ENCODE measurements at places on chromosomes 16 and 17.

DNA sequence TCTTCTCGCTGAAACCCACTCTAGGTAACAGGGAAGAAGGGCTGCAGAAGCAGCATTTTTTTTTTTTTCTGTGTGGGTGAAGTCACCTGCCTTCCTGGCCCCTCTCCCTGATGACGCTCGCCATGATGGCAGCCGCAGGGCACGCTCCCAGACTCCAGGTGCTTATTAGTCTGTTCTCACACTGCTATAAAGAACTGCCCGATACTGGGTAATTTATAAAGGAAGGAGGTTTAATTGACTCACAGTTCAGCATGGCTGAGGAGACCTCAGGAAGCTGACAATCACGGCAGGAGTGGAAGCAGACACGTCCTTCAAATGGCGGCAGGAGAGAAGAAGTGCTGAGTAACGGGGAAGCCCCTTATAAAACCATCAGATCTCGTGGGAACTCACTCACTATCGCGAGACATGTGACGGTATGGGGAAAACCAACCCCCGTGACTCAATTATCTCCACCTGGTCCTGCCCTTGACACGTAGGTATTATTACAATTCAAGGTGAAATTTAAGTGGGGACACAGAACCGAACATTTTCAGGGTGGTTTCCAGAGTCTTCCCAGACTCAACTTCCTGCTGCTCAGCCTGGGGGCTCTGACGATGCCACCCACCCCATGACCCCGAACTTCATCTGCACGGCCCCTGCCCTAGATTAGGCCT lies 34.9 kb upstream of the NLRP1 start:
- no peak for DNase-seq

DNA sequence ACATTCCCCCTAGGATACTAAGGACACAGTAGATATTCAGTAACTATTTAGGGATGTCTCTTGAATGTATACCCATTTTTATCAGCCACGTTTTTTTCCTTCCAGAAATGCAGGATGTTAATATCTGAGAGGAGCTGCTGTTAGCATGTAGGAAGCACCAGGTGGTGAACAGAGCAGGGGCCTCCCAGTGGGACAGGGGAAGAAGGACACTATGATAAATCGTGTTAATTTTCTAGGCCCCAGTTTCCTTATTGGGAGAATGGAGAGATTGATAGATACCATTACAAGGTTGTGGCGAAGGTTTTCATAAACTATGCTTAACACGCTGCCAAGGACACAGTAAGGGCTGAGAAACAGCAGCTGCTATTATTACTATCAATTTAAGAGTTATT lies 45.4 kb downstream of the PRSS54 start:
- no peak for DNase-seq

DNA sequence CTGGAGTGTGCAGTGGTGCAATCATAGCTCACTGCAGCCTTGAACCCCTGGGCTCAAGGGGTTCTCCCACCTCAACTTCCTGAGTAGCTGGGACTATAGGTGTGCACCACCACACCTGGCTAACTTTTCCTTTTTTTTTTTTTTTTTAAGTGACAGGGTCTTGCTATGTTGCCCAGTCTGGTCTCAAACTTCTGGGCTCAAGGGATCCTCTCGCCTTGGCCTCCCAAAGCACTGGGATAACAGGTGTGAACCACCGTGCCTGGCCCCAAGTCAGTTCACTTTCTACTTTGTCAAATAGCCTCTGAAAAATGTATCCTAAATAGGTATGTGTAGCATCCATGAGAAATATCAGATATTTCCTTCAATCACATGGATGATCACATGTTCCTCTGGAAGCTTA lies 9.9 kb upstream of the NFAT5 start:
- DNase-seq: no peak

DNA sequence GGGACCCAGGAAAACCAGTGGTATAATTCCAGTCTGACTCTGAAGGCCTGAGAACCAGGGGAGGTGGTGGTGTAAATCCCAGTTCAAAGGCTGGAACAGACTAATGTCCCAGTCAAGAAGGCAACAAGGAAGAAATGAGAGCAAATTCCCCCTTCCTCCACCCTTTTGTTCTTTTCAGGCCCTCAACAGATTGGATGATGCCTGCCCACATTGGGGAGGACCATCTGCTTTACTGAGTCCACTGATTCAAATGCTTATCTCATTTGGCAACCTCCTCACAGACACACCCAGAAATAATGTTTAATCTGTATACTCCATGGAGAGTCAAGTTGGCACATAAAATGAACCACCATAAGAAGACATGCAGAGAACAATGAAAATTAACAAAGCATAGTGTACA lies 61.9 kb upstream of the CRYM start:
- no peak for DNase-seq

DNA sequence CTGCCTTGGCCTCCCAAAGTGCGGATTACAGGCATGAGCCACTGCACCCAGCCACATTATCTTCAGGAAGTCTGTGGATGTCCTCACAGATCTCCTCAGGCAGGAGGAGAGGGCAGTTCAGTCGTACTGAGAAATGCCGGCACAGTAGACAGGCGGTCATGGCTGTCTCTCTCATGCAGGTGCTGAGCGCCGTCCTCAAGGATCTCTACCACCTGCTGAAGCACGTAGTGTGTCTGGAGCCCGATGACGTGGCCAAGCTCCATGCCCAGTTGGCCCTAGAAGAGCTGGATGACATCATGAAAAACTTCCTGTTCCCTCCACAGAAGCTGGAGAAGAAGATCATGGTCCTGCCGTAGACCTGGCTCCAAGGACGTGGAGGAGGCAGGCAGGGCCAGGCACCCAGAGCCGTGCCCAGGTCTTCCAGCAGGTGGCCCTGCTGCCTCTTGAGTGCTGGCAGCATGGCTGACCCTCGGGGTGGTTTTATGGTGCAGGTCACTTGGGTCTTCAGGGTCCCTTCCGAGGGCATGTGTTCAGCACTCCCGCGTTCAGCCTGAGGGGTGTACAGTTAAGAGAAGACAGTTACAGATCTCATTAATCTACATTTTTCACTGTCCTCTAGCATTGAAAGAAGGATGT lies 22.0 kb upstream of the HAS3 start:
- no peak for DNase-seq

DNA sequence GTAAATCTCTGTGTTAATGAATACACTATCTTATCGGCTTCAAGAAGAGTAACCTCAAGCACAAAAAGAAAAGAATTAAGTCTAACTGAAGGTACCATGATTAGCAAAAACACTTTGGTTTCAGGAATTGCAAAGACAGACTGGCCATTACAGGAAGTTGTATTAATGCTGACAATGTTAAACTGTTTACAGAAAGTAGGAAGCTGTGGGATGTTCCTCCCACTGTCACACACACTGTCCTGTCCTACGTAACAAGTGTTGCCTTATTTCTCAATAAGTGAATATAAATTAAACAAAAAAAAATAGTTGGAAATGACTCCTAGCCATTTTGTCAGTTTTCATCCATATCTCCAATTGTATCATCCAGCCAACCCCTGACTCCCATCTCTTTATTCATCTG lies 8.6 kb downstream of the GNA13 start:
- no peak for DNase-seq

GRCh38 chr17:43655693-43656255 lies 5.9 kb downstream of the MEOX1 start:
- no peak for DNase-seq

- DNase-seq: no peak
Measured at GRCh38 chr16:29730649-29731048, 15.1 kb downstream of the C16orf54 start.

- no peak for DNase-seq
Measured at GRCh38 chr16:72809446-72809845, 238.5 kb downstream of the ZFHX3 start.

- DNase-seq: peak; percentile 53
Measured at GRCh38 chr16:471353-472198, 46.1 kb downstream of the RAB11FIP3 start.

DNA sequence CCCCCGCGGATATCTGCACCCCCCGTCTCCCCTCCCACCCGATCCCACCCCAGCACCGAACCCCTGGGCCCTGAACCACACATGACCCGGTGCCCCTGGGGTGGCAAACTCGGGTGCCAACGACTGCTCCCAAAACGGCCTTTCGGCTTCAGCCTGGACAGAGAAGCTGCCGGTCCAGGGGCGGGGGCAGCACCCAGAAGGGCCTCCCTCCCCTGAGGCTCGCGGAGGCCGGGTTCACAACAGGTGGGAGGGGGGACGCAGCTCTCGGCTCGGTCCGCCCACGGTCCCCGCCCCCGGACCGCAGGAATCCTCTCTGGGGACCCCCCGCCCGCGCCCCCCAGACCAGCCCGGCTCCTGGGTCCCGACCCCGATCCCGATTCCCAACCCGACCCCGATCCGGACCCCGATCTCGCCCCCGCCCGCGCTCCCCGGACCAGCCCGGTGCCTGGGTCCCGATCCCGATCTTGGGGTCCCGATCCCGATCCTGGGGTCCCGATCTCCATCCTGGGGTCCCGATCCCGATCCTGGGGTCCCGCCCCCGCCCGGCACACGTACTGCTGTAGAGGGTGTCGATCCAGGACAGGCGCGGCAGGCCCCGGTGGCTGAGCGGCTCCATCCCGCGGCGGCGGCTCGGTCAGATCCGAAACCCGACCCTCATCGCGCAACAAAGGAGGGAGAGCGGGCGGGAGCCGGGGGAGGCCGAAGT lies 516 bp downstream of the ABR start:
- DNase-seq: peak; percentile 43

- DNase-seq: no peak
Measured at GRCh38 chr16:10834130-10834529, 15.5 kb upstream of the TVP23A start.
